ENCODE measurements at places on chromosomes 13 and 19.

GRCh38 chr13:112143753-112144615, 77.0 kb downstream of the SOX1 start:
- DNase-seq = no peak
- no peaks in the 10 kb centered on the region for H3K27me3 ChIP-seq
- H3K27ac ChIP-seq = no peak overlapping the region

- H3K4me3 ChIP-seq = no peak overlapping the region
- H3K36me3 ChIP-seq = no peaks in the 10 kb centered on the region
Observed at GRCh38 chr13:89752394-89752793, 1595.1 kb upstream of the MIR17HG start.

GRCh38 chr13:77430377-77430951, 103.6 kb upstream of the MYCBP2 start:
- no peak overlapping the region for H3K27ac ChIP-seq
- no peaks in the 10 kb centered on the region for H3K27me3 ChIP-seq
- no peak for DNase-seq
- no peaks in the 10 kb centered on the region for H3K36me3 ChIP-seq

DNA sequence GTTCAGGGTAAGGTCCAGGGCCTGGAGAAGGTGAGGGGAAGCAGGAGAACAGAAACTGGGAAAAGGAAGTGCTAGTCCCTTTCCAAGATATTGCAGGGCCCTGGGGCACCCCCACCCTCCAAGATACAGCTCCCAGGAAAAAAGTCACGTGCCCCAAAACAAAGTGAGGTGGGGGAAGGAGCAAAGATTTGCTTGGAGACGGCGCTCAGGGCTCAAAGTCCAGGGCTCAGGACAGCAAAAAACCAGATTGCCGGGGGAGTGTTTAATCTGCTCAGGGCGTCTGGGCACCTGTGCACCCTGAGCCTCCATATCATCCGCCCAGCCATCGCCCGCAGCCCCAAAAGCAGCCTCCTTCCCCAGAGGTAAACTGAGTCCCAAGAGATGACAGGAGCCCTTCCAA, 6.3 kb downstream of the SMIM24 start:
- no peak for DNase-seq
- no peaks in the 10 kb centered on the region for H3K36me3 ChIP-seq
- no peak overlapping the region for H3K4me3 ChIP-seq
- H3K27ac ChIP-seq = no peak overlapping the region
- no peaks in the 10 kb centered on the region for H3K27me3 ChIP-seq
- H3K4me1 ChIP-seq = peaks cover 3% of the 10 kb centered on the region

- no peaks in the 10 kb centered on the region for H3K27me3 ChIP-seq
- H3K4me1 ChIP-seq = no peaks in the 10 kb centered on the region
- H3K27ac ChIP-seq = no peak overlapping the region
- DNase-seq = no peak
- no peaks in the 10 kb centered on the region for H3K36me3 ChIP-seq
- no peak overlapping the region for H3K4me3 ChIP-seq
Observed at GRCh38 chr13:75391432-75392100, 90.4 kb downstream of the TBC1D4 start.

DNA sequence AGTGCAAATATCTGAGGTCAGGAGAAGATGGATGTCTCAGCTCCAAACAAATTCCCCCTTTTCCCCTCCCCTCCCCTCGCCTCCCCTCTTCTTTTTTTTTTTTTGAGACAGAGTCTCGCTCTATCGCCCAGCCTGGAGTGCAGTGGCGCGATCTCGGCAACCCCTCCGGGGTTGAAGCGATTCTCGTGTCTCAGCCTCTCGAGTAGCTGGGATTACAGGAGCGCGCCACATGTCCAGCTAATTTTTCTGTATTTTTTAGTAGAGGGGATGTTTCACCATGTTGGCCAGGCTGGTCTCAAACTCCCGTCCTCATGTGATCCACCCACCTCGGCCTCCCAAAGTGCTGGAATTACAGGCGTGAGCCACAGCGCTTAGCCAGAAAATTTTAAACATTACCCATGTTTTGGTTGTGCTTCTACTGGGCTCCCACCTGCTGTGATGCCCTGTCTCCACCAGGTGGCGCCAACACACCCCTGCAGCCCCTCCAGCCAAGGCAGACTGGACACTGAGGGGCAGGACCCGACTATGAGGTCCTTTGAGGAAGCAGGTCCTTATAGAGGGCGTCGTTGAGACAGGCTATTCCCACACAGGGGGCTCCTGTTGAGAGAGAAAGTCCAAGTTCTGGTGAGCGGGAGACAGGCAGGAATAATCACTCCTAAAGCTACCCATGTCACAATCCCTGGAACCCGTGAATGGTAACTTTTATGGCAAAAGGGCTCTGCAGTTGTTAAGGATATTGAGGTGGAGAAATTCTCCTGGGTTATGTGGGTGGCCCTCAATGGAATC, 6.3 kb downstream of the ERICH4 start:
- DNase-seq = peak; percentile 79
- H3K27me3 ChIP-seq = peaks cover 11% of the 10 kb centered on the region
- H3K27ac ChIP-seq = no peak overlapping the region

GRCh38 chr13:110963554-110963970, 48.7 kb upstream of the ANKRD10 start:
- H3K36me3 ChIP-seq = no peaks in the 10 kb centered on the region
- H3K4me3 ChIP-seq = no peak overlapping the region
- H3K27me3 ChIP-seq = no peaks in the 10 kb centered on the region

GRCh38 chr19:19434483-19435045, 29.1 kb downstream of the GATAD2A start:
- DNase-seq = no peak
- peak overlapping the region; percentile 36 for H3K27ac ChIP-seq
- no peaks in the 10 kb centered on the region for H3K27me3 ChIP-seq
- H3K4me3 ChIP-seq = no peak overlapping the region

GRCh38 chr19:14556662-14557188, 15.1 kb downstream of the NDUFB7 start:
- peak overlapping the region; percentile 44 for H3K4me3 ChIP-seq
- no peaks in the 10 kb centered on the region for H3K36me3 ChIP-seq
- peak overlapping the region; percentile 53 for H3K27ac ChIP-seq
- peak; percentile 79 for DNase-seq

GRCh38 chr19:46962030-46962570, 57.5 kb upstream of the NPAS1 start:
- no peaks in the 10 kb centered on the region for H3K36me3 ChIP-seq
- H3K27me3 ChIP-seq = no peaks in the 10 kb centered on the region
- no peaks in the 10 kb centered on the region for H3K4me1 ChIP-seq
- DNase-seq = no peak

GRCh38 chr13:40640845-40641458, 25.5 kb downstream of the FOXO1 start:
- H3K4me3 ChIP-seq = no peak overlapping the region
- H3K36me3 ChIP-seq = no peaks in the 10 kb centered on the region
- no peak overlapping the region for H3K27ac ChIP-seq
- no peaks in the 10 kb centered on the region for H3K27me3 ChIP-seq

- H3K27me3 ChIP-seq = no peaks in the 10 kb centered on the region
- H3K36me3 ChIP-seq = no peaks in the 10 kb centered on the region
- H3K4me3 ChIP-seq = no peak overlapping the region
- no peak for DNase-seq
Observed at GRCh38 chr19:18310118-18310909, 12.6 kb downstream of the LSM4 start.

DNA sequence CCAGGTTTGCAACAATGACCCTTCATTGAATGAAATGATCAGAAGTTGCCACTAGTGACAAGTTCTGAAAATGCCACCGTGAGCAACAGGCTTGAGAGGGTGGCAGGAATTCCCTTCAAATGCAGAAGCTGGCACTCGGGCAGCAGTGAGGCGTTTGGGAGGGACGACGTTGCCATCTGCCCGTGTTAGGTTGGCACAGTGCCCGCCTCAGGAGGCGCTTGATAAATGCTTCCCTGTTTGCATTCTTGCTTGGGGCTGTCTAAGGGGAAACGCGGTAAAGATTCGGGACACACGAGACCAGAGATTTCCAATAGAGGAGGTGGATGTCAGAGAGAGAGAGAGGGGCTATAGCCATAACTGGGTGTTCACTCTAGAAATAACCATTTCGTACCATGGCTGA, 101.9 kb downstream of the TEX29 start:
- no peak overlapping the region for H3K4me3 ChIP-seq
- H3K27me3 ChIP-seq = no peaks in the 10 kb centered on the region
- H3K4me1 ChIP-seq = no peaks in the 10 kb centered on the region
- H3K36me3 ChIP-seq = no peaks in the 10 kb centered on the region
- H3K27ac ChIP-seq = no peak overlapping the region

DNA sequence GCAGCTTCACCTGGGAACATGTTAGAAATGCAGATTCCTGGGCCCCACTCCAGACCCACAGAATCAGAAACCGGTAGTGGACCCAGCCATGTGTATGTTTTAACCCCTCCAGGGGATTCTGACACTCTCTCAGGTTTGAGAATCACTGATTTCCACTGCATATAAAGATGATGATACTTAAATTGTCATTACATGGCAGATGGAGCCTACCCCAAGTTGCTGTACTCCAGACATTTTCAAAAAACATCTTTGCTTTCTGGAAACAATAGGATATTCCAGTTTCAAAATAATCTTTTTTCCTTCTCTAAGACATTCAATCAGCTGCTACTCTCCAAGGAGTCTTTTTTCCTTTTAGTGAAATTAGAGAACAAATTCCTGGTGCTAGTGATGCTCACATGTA, 48.6 kb upstream of the RGCC start:
- no peaks in the 10 kb centered on the region for H3K4me1 ChIP-seq
- no peaks in the 10 kb centered on the region for H3K36me3 ChIP-seq
- no peaks in the 10 kb centered on the region for H3K27me3 ChIP-seq
- H3K27ac ChIP-seq = no peak overlapping the region

- H3K4me3 ChIP-seq = peak within 1 kb of the TSS; percentile 88
- peak within 1 kb of the TSS; percentile 86 for H3K27ac ChIP-seq
- H3K4me1 ChIP-seq = no peaks in the 10 kb centered on the region
- peak; percentile 54 for DNase-seq
- no peaks in the 10 kb centered on the region for H3K27me3 ChIP-seq
- no peaks in the 10 kb centered on the region for H3K36me3 ChIP-seq
Observed at GRCh38 chr19:47713046-47714021, at the start of gene EHD2. EHD2 (plus strand) TSS chr19:47713422; CDS start chr19:47716613, 3,191 bp downstream.

GRCh38 chr19:21463449-21464105, 41.8 kb upstream of the ZNF429 start:
- H3K4me1 ChIP-seq = no peaks in the 10 kb centered on the region
- no peak for DNase-seq
- peak overlapping the region; percentile 33 for H3K27ac ChIP-seq
- no peaks in the 10 kb centered on the region for H3K36me3 ChIP-seq
- H3K27me3 ChIP-seq = no peaks in the 10 kb centered on the region
- peak overlapping the region; percentile 54 for H3K4me3 ChIP-seq

DNA sequence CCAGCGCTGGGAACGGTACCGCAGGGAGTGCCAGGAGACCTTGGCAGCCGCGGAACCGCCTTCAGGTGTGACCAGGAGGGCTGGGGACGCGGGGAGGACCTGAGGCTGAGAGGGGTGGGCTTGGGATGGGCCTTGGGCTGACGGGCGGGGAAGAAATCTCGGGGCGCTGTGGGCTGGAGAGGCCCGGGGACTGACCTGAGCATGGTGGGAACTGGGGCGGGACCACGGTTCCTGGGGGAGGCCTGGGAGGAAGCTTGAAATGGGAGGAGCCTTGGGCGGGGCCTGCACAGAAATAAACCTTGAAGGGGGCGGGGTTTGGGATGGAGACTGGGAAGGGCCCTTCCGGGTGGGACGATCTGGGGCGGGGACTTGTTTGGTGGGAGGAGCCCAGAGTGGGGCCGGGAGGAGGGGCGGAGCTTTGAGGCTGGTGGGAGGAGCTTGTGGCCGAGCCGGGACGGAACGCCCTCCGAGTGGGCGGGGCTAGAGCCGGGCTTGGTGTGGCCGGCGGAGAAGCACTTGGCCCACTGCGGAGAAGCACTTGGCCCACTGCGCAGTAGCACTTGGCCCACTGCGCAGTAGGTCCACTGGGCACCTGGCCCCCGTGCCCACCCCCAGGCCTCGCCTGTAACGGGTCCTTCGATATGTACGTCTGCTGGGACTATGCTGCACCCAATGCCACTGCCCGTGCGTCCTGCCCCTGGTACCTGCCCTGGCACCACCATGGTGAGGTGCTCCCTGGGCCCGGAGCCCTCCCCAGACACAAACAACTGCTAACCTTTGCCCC, 2.8 kb downstream of the GIPR start:
- H3K27ac ChIP-seq = peak overlapping the region; percentile 36
- no peaks in the 10 kb centered on the region for H3K36me3 ChIP-seq
- H3K4me1 ChIP-seq = no peaks in the 10 kb centered on the region

GRCh38 chr19:29255912-29256311, 43.0 kb upstream of the UQCRFS1 start:
- H3K4me3 ChIP-seq = no peak overlapping the region
- no peaks in the 10 kb centered on the region for H3K4me1 ChIP-seq
- H3K27me3 ChIP-seq = no peaks in the 10 kb centered on the region
- H3K27ac ChIP-seq = no peak overlapping the region

DNA sequence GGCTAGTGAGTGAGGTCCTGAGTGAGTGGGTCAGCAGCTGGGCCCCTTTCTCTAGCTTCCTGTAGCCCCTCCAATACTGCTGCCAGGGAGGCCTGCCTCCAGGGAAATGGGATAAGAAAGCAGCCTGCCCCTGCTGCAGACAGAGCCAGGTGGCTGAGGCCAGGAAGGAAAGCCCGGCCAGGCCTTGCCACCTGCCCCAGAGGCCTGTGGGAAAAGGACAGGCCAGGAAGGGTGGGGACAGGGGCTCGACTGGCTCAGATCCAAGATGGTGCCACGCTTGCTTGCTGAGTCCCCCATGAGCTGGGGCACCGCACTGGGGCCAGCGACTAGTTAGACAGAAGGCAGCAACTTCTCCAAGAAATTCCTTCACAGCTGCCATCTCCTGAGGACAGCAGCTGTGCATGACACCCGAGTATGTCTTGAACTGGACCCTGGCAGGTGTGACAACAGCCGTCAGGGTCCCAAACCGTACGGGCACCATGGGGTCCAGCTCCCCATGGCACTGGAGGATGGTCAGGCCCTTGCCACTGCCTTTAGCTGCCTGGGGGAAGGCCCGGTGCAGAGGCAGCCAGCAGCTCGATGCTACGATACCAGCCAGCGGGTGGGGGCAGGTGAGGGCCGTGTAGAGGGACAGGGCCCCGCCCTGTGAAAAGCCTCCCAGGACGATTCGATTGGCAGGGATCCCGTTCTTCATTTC, 5.1 kb upstream of the PRR36 start:
- no peaks in the 10 kb centered on the region for H3K4me1 ChIP-seq
- no peak overlapping the region for H3K27ac ChIP-seq
- H3K36me3 ChIP-seq = no peaks in the 10 kb centered on the region
- H3K27me3 ChIP-seq = no peaks in the 10 kb centered on the region
